ENCODE measurements at places on chromosomes 4 and X. TPM values are rescaled to one million over a fixed set of nuclear protein-coding genes. Genes with fewer than 3 reads are reported as not detected.

Gene FAM47A
- polyA plus RNA-seq, result 0.06 TPM

Gene IBSP
- polyA plus RNA-seq, result 0.22 TPM

Gene NR3C2
- polyA plus RNA-seq, result 18.3 TPM

Gene AR
- polyA plus RNA-seq, result 6.9 TPM

Gene ATP8A1
- 6.5 TPM for polyA plus RNA-seq

Gene CT45A2
- polyA plus RNA-seq, result not detected

Gene TEC
- 0.97 TPM for polyA plus RNA-seq

Gene NXF2
- not detected for polyA plus RNA-seq

Gene GABRE
- 76.9 TPM for polyA plus RNA-seq

Gene HERC5
- polyA plus RNA-seq, result 4.7 TPM

Gene PLP2
- not detected for polyA plus RNA-seq

Gene TLR10
- polyA plus RNA-seq, result 0.57 TPM

Gene CENPE
- polyA plus RNA-seq, result 8.3 TPM

Gene HTR2C
- not detected for polyA plus RNA-seq

Gene PHOX2B
- not detected for polyA plus RNA-seq

Gene DIPK2B
- polyA plus RNA-seq, result 26.6 TPM

Gene LGI2
- 4.2 TPM for polyA plus RNA-seq

Gene ADH5
- 85.8 TPM for polyA plus RNA-seq

Gene TEX28
- not detected for polyA plus RNA-seq

Gene PABPC4L
- 10.7 TPM for polyA plus RNA-seq

Gene TCEAL7
- 456 TPM for polyA plus RNA-seq

Gene HEPH
- polyA plus RNA-seq, result 5.5 TPM

Gene GLUD2
- polyA plus RNA-seq, result 2.2 TPM

Gene DKC1
- 42.5 TPM for polyA plus RNA-seq

Gene MID2
- 9.0 TPM for polyA plus RNA-seq

Gene GLA
- 11.4 TPM for polyA plus RNA-seq

Gene SHOX
- 2.2 TPM for polyA plus RNA-seq

Gene SPANXN3
- not detected for polyA plus RNA-seq

Gene TCP11X2
- not detected for polyA plus RNA-seq

Gene MTNR1A
- not detected for polyA plus RNA-seq

Gene FATE1
- 1.6 TPM for polyA plus RNA-seq

Gene XAGE1A
- not detected for polyA plus RNA-seq

Gene AWAT2
- not detected for polyA plus RNA-seq

Gene SEC31A
- 225 TPM for polyA plus RNA-seq

Gene SPANXN4
- polyA plus RNA-seq, result not detected

Gene GLRA3
- polyA plus RNA-seq, result not detected

Gene STK26
- polyA plus RNA-seq, result 135 TPM

Gene ADAD1
- not detected for polyA plus RNA-seq

Gene FGF13
- 96.0 TPM for polyA plus RNA-seq

Gene ARX
- polyA plus RNA-seq, result 4.3 TPM

Gene FAM184B
- polyA plus RNA-seq, result 1.8 TPM

Gene GAGE1
- polyA plus RNA-seq, result not detected

Gene SSX3
- not detected for polyA plus RNA-seq

Gene KCNE5
- polyA plus RNA-seq, result 53.0 TPM

Gene RAB41
- 0.64 TPM for polyA plus RNA-seq

Gene NSUN7
- 1.3 TPM for polyA plus RNA-seq

Gene ZNF732
- polyA plus RNA-seq, result not detected

Gene SMIM10
- polyA plus RNA-seq, result not detected

Gene FAAH2
- polyA plus RNA-seq, result 0.62 TPM

Gene BEX5
- polyA plus RNA-seq, result 0.36 TPM

Gene SSX7
- polyA plus RNA-seq, result not detected

Gene TAPT1
- polyA plus RNA-seq, result 30.6 TPM

Gene BTC
- 2.9 TPM for polyA plus RNA-seq

Gene LRBA
- polyA plus RNA-seq, result 22.9 TPM

Gene HPRT1
- polyA plus RNA-seq, result 31.6 TPM

Gene TEX13B
- polyA plus RNA-seq, result not detected

All from muscle of arm (tissue), 14 donors.